Activated CD8-positive, alpha-beta memory T cell treated with anti-CD3 and anti-CD28 coated beads for 4 hours (primary cell): ENCODE measurements at places on chromosomes 12 and 14.

DNA sequence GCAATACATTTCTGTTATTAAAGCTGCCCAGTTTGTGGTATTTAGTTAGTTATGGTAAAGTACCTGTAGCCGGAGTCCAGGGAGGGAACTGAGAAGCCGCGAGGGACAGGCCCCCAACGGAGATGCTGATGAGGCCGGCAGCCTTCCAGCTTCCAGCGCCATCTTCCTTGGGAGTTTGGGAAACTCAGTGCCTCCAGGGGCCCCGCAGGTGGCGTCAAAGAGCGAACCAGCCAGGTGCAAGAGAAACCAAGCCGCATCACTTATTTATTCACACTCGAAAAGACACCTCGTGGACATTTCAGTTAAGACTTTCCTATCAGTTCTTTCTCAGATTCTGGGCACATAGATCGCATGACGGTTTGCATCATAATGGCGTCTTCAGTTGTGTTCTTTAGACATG, 216.6 kb downstream of the GLT1D1 start:
- no peak for DNase-seq

- DNase-seq: no peak
Observed at GRCh38 chr12:57781801-57782200, 786 bp upstream of the TSFM start.

DNA sequence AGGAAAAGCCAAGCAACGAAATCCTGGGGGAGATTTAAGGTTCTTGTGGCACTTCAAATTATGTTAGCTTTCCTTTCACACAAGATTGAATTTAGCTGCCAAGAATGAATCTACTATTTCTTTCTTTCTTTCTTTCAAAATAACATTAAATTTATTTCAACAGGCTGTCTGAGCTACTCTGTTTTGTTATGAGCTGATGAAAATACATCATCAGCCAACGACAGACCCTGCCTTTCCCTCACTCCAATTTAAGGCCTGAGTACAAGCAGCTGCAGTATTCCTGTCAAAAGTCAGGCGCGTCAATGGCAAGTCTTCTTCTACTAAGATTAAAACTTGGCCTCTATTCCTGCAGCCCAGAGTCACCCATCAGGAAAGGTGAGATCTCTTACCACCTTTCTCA, 347.7 kb upstream of the FLRT2 start:
- DNase-seq: no peak

- no peak for DNase-seq
Observed at GRCh38 chr14:99945732-99946651, 119.2 kb upstream of the EVL start.

DNA sequence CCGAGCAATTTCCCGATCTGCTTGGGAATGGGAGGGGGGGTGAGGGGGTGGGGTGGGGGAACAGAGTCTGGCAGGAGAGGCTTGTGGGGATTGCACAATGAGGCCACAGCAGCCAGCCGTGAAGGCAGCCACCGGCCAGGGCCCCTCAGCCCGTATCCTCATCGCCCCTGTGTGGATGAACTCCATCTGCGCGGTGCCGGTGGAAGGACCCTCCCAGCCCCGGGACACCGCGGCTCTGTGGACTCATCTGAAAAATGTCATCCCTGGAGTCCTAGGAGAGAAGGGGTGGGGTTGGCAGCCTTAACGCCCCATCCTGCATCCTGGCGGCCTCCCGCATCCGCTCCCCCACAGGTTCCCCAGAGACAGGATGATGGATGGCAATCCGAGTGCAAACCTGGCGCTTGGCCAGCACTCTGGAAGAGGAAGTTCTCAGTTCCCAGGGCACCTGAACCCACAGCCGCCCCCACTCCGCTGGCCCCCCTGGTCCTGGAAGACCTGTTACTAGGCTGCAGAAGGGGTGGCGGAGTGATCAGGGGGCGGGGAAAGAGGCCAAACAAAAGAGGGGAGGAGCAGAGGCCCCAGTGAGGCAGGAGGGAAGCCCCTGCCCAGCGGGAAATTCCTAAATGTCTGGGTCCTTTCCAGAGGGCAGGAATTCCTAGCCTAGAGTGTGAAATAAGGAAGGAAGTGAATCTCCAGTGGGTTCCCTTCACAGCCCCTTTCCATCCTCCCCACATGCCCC, 1.2 kb upstream of the TNFAIP2 start:
- DNase-seq: no peak

GRCh38 chr14:55255979-55256378, 15.2 kb upstream of the FBXO34 start:
- no peak for DNase-seq

DNA sequence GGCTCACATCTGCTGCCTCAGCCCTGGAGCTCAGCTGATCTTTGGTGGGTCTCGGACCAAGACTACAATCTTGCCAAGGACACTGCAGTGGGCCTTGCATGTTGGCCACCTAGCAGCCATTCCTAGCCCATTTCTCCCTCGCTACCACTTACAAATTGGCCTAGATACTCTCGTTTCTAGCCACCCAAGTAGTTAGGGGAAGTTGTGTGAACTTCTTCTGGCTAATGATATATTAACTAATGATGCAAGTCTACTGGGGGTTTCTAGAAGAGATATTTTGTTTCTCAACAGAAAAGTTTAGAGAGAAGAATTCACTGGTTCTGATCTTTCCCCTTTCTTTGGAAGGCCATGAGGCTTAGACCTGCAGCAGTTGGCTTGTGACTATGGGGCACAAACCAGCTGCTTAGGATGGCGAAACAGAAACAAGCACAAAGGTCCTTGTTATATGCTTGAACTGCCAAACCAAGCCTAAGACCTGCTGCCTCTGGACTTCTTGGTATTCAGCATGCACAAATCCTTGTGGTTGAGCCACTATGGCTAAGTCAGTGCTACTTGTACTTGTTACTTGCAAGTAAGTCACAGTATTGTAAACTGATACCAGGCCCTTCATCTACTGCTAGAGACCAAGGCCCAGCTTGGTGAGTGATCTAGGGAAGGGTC, 30.5 kb upstream of the GPATCH2L start:
- no peak for DNase-seq

DNA sequence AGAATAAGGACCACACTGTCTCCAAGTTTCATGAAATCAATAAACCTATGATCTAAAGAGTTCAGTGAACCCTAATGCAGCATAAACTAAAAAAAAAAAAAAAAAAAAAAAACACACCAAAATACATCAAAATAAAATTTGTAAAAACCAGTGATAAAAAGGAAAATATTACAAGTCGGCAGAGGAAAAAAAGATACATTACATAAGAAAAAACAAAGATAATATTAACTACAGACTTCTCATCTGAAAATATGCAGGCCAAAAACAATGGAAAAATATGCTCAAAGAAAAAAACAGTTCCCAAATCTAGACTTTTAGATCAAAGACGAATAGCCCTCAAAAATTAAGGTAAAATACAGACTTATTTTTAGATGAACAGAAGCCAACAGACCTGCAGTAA, 27.6 kb downstream of the MED13L start:
- no peak for DNase-seq
